Stimulated activated CD4-positive, alpha-beta T cell treated with anti-CD3 and anti-CD28 coated beads, Interleukin-1b, Interleukin-23, amount 100 ng/mL, for 1 hour (primary cell): ENCODE measurements at places on chromosomes 11 and 22.

DNA sequence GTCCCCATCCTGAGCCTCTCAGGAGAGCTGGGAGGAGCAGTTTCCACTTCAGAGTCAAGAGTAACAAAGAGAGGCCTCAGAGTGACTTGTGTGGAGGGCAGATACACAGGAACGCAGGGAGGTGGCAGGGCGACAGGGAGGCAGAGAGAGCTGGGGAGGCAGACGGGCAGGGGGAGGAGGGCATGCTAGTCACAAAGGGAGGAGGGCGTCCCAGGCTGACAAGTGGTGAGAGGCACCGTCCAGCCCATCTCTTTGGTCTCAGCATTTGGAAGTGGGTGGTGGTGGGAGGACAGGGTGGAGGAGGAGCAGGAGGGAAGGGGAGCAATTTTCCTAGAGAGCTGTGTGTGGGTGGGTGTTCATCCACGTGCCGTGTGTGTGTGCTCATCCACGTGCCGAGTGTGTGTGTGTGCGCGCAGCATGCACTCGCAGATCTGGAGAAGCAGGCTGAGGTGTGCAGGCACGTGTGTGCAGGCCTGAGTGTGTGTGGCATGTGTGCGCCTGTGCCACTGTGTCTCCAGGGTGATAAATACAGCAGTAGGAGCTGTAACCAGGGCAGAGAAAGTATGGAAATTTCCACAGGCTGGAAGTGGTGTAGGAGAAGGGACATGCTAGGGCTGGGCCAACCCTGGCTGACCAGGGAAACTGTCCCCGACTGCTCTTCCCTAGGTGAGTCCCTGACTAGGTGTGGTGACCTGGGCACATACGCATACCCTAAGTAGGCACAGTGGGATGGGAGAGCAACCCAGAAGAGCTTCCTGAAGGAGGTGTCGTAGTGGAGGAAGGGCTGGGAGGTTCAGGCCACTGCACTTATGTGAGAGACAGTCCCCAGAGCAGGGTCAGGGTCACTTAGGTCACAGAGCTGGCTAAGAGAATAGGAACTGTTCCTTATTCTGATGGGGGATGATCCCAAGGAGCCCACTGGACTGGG, 7.3 kb upstream of the PDE2A start:
- no peak for DNase-seq

DNA sequence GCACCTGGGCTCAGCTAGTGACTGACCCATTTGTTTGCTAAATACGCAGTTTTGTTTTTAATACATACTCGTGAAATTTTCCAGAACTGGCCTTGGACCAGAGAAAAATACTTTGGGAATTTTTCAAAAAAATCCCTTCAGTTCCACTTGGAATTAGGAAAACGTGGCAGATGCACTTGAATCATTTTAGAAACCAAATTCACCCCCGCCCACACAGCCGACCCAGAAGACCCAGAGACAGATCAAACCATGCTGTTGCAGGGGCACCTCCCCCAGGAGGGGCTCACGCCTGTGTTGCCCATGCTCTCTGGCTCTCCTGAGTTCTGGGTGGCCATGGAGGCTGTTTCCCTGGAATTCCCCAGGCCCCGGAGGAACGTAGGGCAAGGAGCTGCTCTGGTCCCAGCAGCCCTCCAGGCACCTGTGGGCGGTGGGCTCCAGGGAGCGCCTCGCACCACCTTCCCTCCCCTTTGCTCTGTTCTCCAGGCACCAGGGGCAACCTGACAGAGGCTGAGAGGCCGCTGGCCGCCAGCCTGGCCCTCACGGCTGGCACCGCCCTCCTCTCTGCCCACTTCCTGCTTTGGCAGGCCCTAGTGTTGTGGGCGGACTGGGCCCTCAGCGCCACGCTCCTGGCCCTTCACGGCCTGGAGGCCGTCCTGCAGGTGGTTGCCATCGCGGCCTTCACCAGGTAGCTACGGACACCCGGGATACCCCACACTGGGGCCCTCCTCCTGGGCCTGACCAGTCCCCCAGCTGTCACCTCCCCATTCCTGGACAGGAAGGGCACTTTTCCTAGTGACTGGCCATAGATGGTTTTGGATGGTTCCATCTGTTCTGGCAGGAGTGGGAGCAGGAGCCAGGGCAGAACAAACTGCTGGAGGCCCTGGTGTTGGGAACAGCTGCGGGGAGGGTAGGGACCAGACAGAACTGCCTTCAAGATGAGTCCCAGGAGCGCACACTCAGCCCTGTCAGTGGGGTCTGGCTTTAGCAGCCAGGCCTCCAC, 3.3 kb upstream of the EPS8L2 start:
- no peak for DNase-seq

DNA sequence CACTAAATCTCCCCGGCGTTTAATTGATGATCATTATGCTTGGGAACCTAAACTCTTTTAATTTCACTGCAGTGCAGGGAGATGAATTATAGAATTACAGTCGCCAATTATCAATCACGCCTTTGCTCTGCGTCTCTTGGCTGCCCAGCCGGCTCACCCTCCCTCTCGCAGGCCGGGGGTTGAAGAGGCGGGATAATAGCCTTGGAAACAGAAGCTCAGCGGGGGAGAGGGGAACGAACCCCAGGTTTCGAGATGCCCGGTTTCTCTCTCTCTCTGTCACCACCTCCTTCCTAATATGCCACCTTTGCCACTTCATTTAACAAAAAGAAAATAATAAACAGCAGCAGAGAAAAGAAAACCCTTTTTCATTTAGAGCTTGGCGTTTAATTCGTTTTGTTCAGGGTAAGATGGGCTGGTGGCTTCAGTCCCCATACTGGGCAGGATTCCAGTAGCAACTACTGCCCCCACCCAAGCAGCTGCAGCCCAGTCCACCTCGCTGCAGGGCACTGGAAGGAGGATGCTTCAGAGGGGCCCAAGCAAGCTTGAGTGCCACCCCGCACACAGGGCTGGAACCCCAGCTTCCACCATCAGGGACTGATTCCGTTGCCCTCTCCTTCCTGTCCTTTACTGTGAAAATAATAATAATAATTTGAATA, 271.7 kb downstream of the BUD13 start:
- DNase-seq, result no peak

- DNase-seq, result no peak
Observed at GRCh38 chr11:125367710-125368109, 128.4 kb downstream of the FEZ1 start.

DNA sequence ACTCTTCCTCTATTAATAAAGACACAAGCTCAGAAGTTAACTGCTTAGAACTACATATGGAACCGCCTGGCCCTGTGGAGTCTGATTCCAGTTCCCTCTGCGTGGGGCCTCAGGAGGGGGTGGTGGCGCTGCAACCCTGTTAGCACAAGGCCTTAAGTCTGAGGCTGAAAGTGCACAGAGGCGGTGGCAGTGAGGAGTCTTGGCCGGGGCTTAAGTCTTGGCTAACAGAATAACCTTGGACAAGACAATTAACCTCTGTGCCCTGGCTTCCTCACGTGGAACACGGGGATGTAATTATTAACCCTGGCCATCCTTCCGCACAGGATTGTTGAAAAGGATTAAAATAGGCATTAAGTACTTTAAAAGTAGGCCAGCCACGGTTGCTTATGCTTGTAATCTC, 191.5 kb downstream of the CEP164 start:
- no peak for DNase-seq

GRCh38 chr11:12214751-12215150, 104.4 kb downstream of the MICAL2 start:
- DNase-seq, result no peak

DNA sequence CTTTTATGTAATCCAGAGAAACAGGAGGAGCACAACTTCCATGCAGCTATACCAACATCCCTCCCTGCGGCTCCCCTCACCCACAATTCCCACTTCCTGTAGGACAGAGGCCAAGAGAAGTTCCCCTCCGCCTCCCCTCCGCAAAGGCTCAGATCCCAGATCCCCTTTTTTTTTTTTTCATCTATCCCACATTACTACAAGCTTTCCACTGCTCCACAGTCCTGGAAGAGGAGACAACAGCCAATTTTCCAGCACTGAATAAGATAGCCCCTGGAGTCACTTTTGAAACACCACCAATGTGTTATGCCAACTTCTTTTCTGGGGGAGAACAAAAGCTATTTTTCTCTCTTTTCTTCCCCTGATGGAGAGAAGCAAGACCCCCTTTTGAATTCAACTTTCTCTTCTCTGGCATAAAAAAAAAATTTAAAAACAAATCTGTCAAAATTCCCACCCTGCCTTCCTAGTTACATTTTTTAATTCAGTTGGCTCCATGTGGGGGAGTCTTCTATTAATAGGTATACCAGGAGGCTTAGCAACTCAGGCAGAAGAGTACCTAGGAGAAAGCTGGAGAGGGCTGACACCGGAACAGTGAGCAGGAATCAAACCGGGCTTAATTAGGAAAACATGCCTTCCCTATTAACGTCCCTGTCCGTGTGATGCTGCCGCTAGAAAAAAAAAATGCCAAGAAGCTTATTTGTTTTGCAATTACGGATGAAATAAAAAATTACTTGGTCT, 543.4 kb downstream of the BUD13 start:
- no peak for DNase-seq

DNA sequence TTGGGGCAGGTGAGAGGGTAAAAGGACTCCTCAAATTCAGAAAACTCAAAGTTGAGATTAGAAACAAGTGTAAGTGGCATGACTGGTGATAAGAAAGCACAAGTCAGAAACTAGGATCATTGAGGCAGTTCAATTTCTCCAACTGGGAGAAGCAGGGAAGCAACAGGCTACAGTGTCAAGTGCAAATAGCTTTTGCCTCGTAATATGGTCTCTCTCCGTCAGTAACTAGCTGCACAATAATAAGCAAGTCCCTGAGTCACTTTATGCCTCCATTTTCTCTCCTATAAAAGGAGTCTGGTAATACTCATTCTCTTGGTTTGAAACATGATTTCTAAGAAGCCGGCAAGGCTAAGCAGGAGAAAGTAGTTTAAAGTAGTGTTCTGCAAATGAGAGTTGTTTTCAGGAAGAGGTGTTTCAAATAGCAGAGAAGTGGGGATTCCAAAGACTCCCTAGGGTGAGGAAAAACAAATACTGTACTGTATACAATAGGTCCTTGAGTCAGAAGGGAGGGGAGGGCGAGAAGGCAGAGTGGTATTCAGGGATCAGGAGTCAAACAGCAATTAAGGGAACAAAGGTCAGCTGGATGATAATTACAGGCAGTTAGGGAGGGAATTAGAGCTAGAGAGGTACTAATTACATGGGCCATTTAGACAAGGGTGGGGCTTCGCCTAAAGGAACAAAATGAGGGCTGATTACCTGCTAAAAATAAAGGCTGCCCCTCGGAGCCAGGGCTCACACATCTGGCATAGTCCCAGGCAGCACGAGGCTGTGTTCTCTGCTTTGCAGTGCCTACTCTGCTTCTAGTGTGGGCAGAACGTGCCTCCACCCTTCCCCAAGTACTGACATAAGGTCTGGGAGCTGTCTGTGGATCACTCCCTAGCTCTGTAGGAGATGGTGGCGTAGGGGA, 96.0 kb upstream of the BDNF start:
- no peak for DNase-seq

- DNase-seq, result no peak
Observed at GRCh38 chr11:33645686-33646085, 54.9 kb downstream of the C11orf91 start.

- no peak for DNase-seq
Observed at GRCh38 chr11:44574610-44575287, 9.3 kb downstream of the CD82 start.

DNA sequence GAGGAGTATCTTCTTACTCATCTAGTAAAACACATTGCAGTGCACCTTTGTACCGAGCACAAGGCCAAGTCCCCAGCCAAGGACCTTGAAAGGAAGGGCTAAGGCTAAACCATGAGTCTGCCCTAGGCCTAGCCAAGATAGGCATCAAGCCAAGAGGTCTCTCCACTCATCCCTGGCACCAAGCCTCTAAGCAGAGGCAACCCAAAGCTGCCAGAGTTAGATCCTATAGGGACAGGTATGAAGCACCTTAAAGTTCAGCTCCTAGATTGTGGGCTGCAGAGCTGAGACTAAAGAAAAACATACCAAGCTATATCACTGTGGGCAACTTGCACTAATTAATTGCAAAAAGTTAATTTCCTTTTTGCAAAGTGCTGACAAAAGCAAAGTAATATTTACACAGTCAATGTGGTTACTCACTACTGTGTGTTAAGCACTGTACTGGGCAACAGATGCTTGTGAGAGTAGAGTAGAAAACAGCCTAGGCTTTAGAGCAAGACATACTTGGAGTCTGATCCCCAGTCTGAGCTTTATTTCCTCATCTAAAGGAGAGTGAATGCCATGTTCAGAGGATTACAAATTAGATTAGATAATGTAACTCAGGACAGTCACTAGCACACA, 7.2 kb downstream of the COA4 start:
- DNase-seq, result no peak

DNA sequence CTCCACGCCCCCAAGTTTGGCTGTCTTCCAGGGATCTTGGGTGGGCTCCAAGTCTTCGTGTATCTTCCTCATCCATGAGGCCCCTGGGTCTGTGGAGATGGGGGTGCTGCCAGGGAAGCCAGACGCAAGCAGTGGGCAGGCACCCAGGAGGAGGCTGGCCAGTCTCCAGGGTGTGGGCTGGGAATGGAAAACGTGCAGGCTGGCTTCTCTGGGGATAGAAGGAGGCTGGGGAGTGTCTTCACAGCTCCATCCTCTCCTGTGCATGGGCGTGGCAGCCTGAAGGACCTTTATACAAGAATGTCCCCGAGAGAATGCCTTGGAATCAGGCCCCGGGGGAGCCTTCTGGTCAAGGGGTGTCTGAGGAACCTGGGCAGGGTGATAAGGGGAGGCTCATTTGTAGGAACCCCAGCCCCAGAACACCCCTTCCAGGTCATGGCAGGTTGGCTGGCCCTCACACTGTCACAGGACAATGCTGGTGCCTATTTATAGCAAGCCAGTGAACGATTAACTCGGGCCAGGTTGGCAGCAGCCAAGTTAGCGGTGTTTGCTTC, 14.0 kb downstream of the SGSM1 start:
- DNase-seq, result no peak

DNA sequence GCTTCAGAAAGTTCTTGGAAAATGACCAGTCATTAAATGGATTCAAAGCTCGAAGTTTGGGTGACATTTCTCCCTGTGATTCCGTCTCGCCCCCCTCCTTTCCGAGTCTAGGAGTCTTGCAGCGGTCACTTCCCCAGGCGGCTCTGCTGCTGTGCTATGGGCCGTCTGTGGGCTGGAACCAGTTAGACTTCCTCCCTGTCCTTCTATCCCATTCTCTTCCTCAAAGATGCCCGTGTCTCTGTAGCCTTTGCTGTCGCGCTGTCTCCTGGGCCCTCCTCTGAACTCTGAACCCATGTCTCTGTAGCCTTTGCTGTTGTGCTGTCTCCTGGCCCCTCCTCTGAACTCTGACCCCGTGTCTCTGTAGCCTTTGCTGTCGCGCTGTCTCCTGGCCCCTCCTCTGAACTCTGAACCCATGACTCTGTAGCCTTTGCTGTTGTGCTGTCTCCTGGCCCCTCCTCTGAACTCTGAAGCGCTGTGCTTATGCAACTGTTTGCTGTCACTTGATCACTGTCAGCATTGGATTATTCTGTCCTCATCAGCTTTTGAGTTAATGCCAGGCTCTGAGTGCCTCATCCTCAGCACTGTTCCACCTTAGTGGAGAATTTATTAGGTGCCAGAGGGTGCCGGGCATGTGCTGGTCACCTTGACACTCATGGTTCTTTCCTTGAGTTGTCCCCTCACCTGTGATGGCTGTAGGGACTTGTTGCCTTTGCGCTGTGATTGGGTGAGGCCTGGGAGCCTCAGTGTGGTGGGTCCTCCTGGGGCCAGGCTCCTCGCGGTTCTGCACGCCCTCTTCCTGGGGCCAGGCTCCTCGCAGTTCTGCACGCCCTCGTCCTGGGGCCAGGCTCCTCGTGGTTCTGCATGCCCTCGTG, 173.3 kb downstream of the TBC1D22A start:
- no peak for DNase-seq
